Urinary bladder (tissue), 4 donors: ENCODE measurements at places on chromosomes 2 and 18.

DNA sequence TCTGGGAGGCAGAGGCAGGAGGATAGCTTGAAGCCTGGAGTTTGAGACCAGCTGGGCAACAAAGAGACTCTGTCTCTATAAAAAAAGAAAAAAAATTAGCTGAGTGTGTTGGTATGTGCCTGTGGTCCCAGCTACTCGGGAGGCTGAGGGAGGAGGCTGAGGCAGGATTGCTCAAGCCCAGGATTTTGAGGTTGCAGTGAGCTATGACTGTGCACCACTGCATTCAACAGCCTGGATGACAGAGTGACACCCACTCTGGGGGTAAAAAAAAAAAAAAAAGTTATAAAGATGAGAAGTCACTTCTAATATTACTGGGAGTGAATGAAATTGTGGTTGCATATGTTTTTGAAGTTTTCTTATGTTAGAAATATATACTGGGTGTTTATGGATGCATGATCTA, 71.6 kb downstream of the C2orf74 start:
- DNase-seq, result no peak

GRCh38 chr2:1140389-1141003, 189.8 kb downstream of the SNTG2 start:
- no peak for DNase-seq

- DNase-seq, result no peak
These were observed 34.9 kb upstream of the TGIF1 start for GRCh38 chr18:3415110-3415509.

- DNase-seq, result no peak
These were observed 265.9 kb upstream of the SPHKAP start for GRCh38 chr2:228447266-228447915.

DNA sequence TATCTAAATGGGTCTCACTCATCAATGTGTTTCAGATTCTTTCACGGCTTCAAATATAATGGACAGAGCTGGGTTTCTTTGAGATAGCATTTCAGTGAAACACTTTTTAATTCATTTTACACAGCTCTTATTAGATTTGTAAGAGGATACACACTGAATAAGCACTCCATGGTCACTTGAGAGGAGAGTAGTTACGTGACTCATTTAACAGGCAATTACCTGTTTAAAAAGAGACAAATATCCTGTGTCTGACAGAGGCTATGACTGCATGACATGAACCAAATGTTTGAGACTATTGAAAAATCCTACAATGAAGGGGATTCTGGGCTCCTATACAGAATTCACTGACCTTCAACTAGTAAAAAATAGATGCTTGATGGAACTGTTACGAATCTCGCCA, 786.9 kb downstream of the EPHA4 start:
- DNase-seq, result no peak

GRCh38 chr2:39141334-39142271, 20.8 kb upstream of the SOS1 start:
- DNase-seq, result no peak

DNA sequence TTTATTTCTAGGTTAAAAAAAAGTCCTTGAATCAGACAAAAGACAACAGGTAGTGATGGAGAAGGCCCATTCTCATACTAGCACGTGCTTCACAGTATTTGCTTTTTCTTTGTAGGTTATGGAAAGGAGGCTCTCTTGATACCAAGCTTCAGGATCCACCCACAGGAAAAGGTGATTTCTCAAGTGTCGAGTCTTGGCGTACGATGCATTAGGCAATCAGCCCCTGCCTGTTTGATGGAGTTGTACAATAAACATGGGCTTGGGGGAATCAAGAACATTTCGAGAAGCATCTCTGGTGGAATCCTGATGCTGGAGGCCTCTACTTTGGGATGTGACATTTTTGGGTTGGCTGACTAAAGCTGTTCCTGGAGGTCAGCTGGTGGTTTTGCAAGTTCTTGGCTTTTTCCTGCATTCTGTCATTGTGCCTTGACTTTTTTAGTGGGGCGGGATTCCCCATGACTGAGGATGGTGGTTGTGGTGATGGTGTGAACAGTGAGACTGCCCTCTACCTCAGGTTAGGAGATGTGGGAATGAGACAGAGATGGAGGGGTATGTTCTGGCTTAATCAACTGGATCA, 231.5 kb upstream of the SPRED2 start:
- no peak for DNase-seq

GRCh38 chr2:155456222-155456621, 757.7 kb downstream of the KCNJ3 start:
- no peak for DNase-seq

DNA sequence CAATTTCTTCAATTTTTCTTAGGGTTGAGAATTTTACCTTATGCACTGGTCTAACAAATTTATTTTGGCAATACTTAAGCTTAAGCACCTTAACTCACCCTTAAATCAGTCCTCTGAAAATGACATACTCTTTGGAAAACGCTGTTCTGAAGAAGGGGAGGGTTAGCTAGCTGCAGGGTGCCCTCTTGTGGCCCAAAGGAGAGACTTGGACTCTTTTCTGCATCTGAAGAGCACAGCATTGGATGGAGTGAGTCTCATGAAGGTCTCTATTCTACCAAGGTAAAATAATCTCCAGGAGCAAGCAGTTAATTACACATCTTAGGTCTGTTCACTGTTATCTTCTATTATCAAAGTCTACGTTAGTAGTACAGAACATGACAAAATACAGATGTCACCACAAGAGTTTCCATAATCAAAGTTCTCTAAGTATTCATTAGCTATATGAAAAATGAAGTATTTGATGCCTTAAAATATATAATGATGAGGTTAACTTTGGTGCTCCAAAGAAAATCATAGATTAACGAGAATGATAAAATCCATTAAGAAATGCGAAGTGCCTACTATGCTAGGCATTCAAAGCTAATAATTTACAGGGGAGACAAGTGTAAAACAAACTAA, 24.4 kb downstream of the PUM2 start:
- DNase-seq, result no peak
